Activated naive CD8-positive, alpha-beta T cell treated with anti-CD3 and anti-CD28 coated beads, Interleukin-2, amount 10 ng/mL, durations not matched to agents 7 days and 5 days (primary cell): ENCODE measurements at places on chromosomes 12 and 14.

DNA sequence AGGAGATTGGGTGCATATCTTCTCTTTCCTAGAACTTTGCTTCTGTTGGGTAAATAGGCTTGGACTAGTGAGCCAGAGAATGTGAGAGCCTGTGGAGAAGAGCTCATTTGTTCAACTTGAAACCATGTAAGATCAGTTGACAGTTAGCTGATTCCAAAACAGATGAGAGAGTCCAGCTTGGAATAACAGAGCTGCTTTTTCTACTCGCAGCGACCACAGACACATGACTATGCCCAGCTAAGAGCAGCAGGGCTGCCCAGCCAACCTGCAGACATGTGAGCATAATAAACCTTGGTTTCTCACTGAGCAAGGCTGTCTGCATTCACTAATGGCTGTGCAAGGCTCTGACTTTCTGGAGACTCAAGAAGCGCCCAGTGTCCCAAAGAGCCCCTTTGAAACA lies 209.2 kb downstream of the C12orf75 start:
- DNase-seq: no peak
- no peaks in the 10 kb centered on the region for H3K4me1 ChIP-seq
- H3K27ac ChIP-seq: no peak overlapping the region
- no peaks in the 10 kb centered on the region for H3K36me3 ChIP-seq

DNA sequence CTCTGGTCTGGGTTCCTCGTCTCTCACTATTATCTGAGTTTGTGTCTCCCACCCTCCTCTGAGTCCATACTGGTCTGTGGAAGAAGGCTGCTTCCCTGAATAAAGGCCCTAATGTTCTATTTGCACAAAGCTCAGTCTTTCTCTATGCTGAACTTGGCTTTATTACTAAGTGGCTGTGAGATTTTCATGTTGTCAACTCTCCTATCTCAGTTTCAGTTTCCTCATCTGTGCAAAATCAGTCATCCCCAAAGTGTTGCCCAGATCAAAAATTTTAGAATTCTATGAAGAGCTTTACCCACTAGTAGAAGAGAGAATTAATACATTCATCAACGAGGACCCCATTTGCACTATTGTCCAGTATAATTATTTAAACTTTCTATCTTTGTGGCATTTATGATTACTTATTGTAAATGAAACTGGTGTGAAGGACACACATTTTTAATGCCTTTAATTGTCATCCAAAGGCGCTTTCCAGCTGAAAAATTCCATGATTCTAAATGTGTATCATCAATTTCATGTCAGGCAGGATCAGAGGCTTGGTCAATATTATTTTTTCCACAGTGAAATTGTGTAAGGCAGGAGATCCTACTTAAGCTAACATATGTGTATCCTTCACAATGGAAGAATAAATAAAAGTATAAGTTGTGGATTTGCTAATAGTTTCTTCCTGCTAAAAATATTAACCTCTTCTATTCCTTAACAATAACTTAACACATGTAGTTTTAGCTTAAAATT lies 79.1 kb upstream of the EEA1 start:
- no peak overlapping the region for H3K4me3 ChIP-seq
- H3K27me3 ChIP-seq: no peaks in the 10 kb centered on the region
- H3K36me3 ChIP-seq: no peaks in the 10 kb centered on the region
- no peak for DNase-seq

DNA sequence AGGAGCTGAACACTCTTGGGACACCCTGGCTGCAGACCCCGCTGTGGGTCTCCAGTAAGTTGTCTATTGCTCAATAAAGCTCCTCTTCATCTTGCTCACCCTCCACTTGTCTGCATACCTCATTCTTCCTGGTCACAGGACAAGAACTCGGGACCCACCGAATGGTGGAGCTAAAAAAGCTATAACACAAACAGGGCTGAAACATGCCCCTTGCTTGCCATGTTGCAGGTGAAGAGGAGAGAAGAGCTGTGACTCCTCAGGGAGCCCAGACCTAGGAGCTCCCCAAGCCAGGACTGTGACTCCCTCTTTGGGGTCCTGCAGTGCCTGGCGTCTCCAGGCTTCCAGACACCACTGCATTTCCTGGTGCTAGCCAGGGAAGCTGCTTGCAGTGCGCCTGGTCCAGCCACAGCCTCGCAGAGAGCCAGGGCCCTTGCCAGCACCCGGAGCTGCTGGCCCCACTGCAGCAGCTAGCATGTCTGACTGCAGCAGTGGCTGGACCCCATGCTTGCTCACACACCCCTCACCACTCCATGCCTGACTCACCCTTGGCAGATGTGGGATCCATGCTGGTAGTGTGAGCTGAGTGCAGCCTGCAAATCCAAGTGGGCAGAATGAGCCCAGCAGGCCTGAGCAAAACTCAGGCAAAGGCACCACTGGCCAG lies 37.1 kb upstream of the OR5AU1 start:
- no peaks in the 10 kb centered on the region for H3K36me3 ChIP-seq
- H3K4me3 ChIP-seq: no peak overlapping the region

GRCh38 chr12:41264281-41264680 lies 76.2 kb downstream of the PDZRN4 start:
- H3K4me3 ChIP-seq: no peak overlapping the region
- no peak overlapping the region for H3K27ac ChIP-seq
- no peaks in the 10 kb centered on the region for H3K36me3 ChIP-seq
- H3K4me1 ChIP-seq: no peaks in the 10 kb centered on the region

DNA sequence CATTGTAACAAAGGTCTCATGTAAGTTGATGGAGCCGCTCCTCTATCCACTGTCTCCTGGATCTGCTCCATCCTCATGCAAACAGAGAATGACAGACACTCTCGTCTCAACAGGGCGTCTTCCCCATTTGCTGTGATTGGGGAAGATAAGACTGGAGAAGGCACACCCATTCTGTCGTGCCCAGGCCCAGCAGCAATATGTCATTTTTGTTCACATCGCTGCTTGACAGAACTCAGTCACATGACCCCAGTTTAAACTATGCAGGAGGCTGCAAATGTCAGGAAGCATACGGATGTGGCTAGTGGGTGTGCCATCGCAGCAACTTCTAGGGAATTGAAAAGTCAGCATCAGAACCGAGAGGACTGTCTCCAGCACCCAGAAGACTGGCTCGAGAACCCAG lies 290.5 kb downstream of the TMEM132D start:
- H3K27ac ChIP-seq: no peak overlapping the region
- no peaks in the 10 kb centered on the region for H3K27me3 ChIP-seq
- H3K4me1 ChIP-seq: no peaks in the 10 kb centered on the region
- DNase-seq: no peak
- no peaks in the 10 kb centered on the region for H3K36me3 ChIP-seq

- H3K27ac ChIP-seq: no peak overlapping the region
- H3K36me3 ChIP-seq: no peaks in the 10 kb centered on the region
- no peaks in the 10 kb centered on the region for H3K4me1 ChIP-seq
- peaks cover under 1% of the 10 kb centered on the region for H3K27me3 ChIP-seq
- H3K4me3 ChIP-seq: no peak overlapping the region
- no peak for DNase-seq
Measured at GRCh38 chr12:56980268-56980667, 22.9 kb upstream of the RDH16 start.

GRCh38 chr12:12353276-12353675 lies 3.2 kb upstream of the MANSC1 start:
- no peak for DNase-seq
- H3K4me3 ChIP-seq: no peak overlapping the region
- no peak overlapping the region for H3K27ac ChIP-seq

DNA sequence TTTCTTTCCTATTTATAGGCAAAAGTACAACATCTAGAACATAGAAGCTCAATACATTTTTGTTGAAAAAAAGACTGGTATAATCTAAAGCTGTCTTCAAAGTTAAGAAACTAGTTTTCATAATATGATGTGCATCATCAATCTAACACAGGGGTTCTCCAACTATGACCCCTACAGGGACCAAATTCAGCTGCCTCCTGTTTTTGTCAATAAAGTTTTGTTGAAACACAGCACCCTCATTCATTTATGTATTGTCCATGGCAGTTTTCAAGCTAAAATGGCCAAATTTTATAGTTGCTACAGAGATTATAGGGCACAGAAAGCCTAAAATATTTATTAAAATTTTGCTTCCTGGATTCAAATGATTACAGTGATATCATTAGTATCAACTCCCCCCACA lies 452.9 kb downstream of the CCER1 start:
- DNase-seq: no peak
- H3K27me3 ChIP-seq: peaks cover 2% of the 10 kb centered on the region
- H3K27ac ChIP-seq: no peak overlapping the region
- no peaks in the 10 kb centered on the region for H3K36me3 ChIP-seq

DNA sequence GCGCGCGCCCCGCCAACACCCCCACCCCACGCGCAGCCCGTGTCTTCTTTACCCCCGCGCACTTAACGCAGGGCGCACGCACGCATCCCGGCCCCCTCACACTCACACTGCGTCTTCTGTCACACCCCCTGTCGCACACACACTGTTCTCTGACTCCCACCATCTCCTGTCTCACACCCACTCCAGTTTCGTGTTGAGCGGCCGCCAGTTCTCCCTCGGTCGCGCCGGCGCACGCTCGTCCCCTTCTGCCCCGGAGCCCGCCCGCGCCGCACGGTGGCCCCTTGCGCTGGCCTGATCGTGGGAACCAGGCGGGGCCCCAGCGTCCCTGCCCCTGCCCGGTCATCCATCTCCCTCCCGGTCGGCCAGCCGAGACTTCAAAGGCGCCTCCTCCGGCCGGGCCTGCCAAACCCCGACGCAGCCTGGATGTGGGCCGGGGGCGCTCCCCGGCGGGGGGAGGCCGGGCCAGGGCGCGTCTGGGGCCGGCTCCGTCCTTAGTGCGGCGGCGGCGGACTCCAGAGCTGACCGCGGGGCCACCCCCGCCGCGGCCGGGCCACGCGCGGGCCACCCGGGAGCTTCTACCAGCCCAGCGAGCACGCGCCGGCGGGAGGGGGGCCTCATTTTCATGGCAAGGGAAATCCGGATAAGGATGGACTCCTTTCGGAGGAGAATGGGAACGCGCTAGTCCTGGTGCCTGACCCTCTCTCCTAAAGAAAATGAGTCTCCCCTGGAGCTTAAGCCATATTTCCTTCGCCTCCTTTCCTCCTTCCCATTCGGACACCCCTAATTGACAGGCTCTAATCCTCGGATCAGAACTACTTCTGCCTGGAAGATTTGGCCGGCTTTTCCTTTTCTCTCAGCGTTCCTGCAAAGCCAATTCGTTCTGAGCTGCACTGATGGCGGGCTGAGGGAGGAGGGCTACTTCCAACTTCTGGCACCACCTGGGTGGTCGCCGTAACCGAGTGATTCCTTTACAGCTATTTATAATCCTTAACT lies 82.0 kb upstream of the HMGA2 start:
- H3K36me3 ChIP-seq: no peaks in the 10 kb centered on the region
- peak overlapping the region; percentile 84 for H3K4me3 ChIP-seq
- H3K4me1 ChIP-seq: peaks cover 7% of the 10 kb centered on the region
- peak; percentile 41 for DNase-seq
- H3K27me3 ChIP-seq: peaks cover 22% of the 10 kb centered on the region
- peak overlapping the region; percentile 30 for H3K27ac ChIP-seq

GRCh38 chr14:64918216-64918615 lies 4.0 kb downstream of the CHURC1 start:
- peaks cover 29% of the 10 kb centered on the region for H3K4me1 ChIP-seq
- H3K27me3 ChIP-seq: no peaks in the 10 kb centered on the region
- DNase-seq: no peak
- no peak overlapping the region for H3K4me3 ChIP-seq
- H3K27ac ChIP-seq: no peak overlapping the region
- peaks cover 31% of the 10 kb centered on the region for H3K36me3 ChIP-seq

GRCh38 chr14:71355324-71356201 lies 448.3 kb downstream of the PCNX1 start:
- H3K4me3 ChIP-seq: no peak overlapping the region
- H3K27ac ChIP-seq: peak overlapping the region; percentile 26
- DNase-seq: no peak
- no peaks in the 10 kb centered on the region for H3K27me3 ChIP-seq
- peaks cover 17% of the 10 kb centered on the region for H3K4me1 ChIP-seq

GRCh38 chr12:9741726-9742125 lies 8.8 kb upstream of the CLECL1 start:
- H3K4me3 ChIP-seq: peak overlapping the region; percentile 94
- H3K36me3 ChIP-seq: peaks cover 21% of the 10 kb centered on the region
- H3K27ac ChIP-seq: peak overlapping the region; percentile 99
- peak; percentile 54 for DNase-seq
- H3K27me3 ChIP-seq: no peaks in the 10 kb centered on the region

GRCh38 chr14:34700622-34701130 lies 13.7 kb downstream of the CFL2 start:
- H3K4me3 ChIP-seq: no peak overlapping the region
- no peak for DNase-seq
- no peaks in the 10 kb centered on the region for H3K27me3 ChIP-seq
- no peak overlapping the region for H3K27ac ChIP-seq

DNA sequence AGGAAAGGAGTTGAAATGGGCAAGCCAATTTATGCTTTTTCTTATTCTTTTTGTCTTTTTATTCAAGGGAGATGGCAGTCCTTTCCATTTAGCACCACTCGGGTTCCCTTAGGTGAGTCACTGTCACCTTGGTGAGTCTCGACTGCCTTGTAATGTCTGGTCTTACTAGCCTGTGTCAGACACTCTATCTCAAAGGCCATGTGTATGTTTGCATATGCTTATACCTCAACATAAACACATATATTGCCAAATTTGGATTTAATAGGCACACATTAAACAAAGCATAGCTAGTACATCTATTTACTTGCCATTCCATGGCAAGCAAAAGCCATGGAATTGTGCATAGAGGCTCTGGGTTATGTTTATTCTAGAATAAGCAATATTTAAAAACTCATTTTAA lies 624.9 kb upstream of the FOXG1 start:
- H3K27ac ChIP-seq: no peak overlapping the region
- H3K4me1 ChIP-seq: no peaks in the 10 kb centered on the region
- H3K36me3 ChIP-seq: no peaks in the 10 kb centered on the region
- no peak for DNase-seq
- no peaks in the 10 kb centered on the region for H3K27me3 ChIP-seq
- H3K4me3 ChIP-seq: no peak overlapping the region

- peaks cover 24% of the 10 kb centered on the region for H3K4me1 ChIP-seq
- H3K4me3 ChIP-seq: no peak overlapping the region
- no peak overlapping the region for H3K27ac ChIP-seq
- no peaks in the 10 kb centered on the region for H3K27me3 ChIP-seq
Measured at GRCh38 chr12:39605501-39605900, 14.1 kb downstream of the ABCD2 start.

GRCh38 chr14:23171222-23171975 lies 12.1 kb downstream of the SLC7A8 start:
- no peak overlapping the region for H3K4me3 ChIP-seq
- H3K4me1 ChIP-seq: peaks cover 7% of the 10 kb centered on the region
- DNase-seq: no peak

DNA sequence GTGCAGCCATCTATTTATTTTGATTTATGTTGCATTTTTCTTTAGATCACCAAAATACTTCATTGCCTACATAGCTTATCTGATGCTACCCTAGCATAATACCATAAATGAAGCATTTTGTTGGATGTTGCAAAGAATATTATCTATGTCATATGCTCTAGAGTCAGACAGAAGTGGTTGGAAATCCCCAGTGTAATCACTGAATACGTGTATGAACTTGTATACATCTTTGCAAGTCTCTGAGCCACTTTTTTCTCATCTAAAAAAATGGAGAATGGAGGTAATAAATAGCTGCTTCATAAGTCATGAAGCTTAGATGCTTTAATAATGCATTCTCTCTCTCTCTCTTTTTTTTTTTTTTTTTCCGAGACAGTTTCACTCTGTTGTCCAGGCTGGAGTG lies 18.5 kb downstream of the EVL start:
- no peak for DNase-seq
- H3K27me3 ChIP-seq: no peaks in the 10 kb centered on the region
- H3K4me3 ChIP-seq: peak overlapping the region; percentile 77
- H3K27ac ChIP-seq: peak overlapping the region; percentile 82
- peaks cover 68% of the 10 kb centered on the region for H3K36me3 ChIP-seq
